ENCODE measurements at places on chromosomes 4 and X.

DNA sequence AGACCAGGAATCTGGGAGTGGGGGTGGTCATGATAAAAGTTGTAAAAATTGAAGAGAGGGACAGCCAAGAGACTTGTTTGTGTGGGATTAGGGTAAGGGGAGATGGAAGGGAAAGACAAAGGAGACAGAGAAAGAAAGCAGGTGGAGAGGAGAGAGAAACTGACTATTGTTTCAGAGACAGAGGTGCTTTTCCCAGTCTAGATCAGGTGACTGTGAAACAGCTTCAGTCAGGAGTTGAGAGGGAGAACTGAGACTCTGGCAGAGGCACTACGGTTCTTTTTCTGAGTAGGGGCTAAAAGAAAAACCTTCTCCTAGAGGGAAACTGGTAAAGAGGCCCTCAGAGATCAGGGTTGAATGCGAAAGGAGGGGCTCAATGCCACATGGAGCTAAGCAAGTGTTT lies 106.4 kb downstream of the KDR start:
- no peak for DNase-seq

DNA sequence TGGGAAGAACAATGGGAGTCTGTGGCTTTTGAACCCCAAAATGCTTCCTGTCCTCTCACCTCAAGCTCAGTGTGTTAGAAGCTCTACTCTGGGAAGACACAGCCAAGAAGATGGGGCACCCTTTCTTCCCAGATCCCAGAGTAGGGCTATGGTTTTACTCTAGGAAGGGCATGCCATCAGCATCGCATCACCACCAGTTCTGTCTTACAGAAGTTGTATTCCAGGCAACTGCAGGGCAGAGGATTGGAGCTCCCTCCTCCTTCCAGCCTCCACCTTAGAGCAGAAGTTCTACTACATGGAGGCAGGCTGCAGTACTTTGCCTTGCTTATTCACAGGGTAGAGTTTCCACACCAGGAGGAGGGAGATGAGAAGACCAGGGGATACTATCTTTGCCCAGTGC lies 18.1 kb upstream of the ZFX start:
- no peak for DNase-seq

DNA sequence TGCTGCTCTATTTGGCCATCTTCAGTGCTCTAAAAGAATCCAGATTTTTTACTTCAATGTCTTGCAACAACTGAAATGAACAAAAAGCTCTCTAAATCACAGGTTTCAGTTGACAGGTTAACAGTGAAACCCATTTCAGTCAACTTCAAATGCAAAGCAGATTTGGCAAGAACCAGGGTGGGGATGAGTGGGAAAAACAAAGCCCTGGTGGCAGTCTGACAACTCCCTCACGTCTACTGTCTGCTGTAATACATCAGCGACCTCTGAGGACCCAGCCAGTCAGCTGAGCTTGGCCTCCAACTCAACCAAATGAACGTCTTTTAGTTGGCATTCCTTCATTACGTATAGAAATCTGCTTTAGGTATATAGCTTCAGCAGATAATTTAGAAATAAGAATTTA lies 95.8 kb downstream of the COL25A1 start:
- DNase-seq = no peak

DNA sequence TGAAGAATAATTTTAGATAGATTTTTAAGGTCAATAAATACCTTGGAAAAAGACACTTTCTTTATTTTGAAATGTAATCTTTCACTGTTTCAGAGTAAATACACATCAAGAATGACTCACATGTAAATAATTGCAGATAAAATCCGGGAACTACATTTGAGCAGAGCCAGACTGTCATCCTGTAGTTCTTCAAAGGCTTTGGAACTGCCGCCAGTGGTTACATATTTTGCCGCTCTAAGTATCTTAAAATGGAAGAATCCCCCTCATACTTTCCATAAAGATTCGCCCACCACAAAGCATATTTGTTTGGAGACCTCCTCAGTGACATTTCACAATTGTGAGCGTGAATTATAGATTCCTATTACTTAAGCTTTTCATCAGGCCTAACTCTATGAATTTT lies 607.8 kb upstream of the ZFP42 start:
- DNase-seq = peak; percentile 29

GRCh38 chrX:2145692-2146367 lies 354.9 kb downstream of the DHRSX start:
- peak; percentile 37 for DNase-seq

- no peak for DNase-seq
Observed at GRCh38 chr4:47278631-47279030, 184.9 kb downstream of the COMMD8 start.

DNA sequence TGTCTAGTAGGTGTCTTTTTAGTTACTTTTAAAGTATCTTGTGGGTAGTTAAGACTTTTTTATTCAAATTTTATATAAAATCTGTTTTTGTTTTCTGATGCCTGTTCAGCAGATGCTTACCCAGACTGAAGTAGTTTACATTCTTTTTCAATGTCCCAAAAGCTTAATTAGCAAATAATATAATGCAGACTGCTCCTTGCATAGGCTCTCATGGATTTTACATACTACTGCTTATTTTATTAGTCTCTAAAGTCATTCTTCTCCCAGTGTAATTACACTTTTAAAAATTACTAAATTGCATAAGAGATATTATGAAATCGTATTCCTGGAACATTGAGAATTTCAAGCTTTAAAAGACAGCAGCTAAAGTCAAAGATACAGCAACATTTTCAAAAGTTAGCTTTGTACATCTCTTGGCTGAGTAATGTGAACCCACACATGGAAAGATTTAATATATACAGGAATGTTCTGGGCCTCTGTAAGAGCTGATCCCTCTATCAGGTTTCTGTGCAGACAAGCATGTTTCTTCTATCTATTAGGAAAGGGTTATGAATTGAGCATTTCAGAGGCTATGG lies 148.4 kb upstream of the SPRY1 start:
- no peak for DNase-seq

- DNase-seq = no peak
Observed at GRCh38 chr4:100372432-100372831, 145.4 kb downstream of the EMCN start.

DNA sequence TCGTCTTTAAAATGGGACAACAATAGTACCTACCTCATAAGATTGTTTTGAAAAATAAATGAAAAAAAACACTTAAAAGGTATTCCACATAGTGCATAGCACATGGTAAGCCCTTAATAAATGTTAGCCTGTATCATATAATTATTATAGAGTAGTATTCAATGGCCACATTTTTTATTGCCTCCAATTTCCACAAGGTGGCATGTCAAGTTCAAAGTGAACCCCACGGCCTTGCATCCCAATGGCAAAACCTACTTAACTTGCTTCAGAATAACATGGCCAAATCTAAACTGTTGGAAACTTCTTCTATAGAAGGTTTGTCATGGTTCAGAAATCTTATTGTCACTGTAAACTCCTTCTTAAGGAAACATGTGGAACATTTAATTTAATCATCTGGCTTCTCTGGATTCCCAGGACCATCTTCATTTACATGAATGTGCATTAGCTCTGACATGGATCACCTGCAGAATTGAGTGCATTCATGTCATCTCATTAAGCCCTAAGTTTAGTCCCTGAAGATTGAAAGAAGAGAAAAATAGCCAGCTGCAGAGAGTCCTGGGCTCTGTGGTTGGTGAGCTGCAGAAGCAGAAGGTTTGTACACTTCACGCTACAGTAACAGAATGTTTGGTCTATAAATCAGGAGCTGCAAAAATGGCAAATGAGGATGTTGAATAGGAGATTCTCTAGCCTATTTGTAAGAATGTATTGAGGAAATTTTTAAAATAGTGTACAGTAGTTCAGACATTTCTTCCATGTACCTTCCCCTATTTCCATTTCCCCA lies 61.0 kb downstream of the ANXA3 start:
- peak; percentile 63 for DNase-seq

DNA sequence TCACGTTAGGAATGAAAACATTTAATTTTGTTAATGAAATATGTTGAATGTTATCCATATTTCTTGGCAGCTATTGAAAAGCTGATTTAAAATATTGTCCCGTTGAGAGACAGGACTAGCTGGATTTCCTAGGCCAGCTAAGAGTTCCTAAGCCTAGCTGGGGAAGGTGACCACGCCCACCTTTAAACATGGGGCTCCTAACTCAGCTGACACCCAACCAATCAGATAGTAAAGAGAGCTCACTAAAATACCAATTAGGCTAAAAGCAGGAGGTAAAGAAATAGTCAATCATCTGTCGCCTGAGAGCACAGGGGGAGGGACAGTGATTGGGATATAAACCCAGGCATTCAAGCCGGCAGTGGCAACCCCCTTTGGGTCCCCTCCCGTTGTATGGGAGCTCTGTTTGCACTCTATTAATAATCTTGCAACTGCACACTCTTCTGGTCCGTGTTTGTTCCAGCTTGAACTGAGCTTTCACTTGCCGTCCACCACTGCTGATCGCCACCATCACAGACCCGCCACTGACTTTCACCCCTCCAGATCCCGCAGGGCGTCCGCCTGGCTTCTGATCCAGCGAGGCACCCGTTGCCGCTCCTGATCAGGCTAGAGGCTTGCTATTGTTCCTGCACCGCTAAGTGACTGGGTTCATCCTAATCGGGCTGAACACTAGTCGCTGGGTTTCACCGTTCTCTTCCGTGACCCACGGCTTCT lies 308.9 kb downstream of the GLUD2 start:
- DNase-seq = no peak

- DNase-seq = no peak
Observed at GRCh38 chr4:48409203-48409602, 67.9 kb downstream of the SLAIN2 start.

- no peak for DNase-seq
Observed at GRCh38 chrX:37765507-37765906, 14.4 kb upstream of the CYBB start.

DNA sequence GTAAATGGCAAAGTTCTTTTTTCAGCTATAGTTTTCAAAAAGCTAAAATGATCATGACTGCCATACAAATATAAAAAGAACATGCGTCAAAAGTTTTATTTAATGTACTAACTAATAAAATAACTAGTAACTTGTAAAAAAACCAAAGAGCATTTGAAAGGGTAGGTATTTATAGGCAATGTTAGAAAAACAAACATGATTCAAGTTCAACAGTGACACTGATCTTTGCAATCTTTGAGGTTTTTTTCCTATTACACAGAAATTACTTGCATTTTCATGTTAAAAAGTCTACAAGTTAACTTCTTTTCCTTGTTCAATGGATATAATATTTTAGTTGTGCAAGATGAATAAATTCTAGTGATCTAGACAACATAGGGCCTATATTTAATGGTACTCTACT lies 72.3 kb upstream of the GRID2 start:
- peak; percentile 54 for DNase-seq

GRCh38 chr4:25803720-25804225 lies 59.0 kb downstream of the SEL1L3 start:
- no peak for DNase-seq

GRCh38 chrX:14865201-14865600 lies 7.7 kb downstream of the FANCB start:
- peak; percentile 66 for DNase-seq

- peak; percentile 83 for DNase-seq
Observed at GRCh38 chr4:59553063-59553720, 1646.9 kb upstream of the ADGRL3 start.

DNA sequence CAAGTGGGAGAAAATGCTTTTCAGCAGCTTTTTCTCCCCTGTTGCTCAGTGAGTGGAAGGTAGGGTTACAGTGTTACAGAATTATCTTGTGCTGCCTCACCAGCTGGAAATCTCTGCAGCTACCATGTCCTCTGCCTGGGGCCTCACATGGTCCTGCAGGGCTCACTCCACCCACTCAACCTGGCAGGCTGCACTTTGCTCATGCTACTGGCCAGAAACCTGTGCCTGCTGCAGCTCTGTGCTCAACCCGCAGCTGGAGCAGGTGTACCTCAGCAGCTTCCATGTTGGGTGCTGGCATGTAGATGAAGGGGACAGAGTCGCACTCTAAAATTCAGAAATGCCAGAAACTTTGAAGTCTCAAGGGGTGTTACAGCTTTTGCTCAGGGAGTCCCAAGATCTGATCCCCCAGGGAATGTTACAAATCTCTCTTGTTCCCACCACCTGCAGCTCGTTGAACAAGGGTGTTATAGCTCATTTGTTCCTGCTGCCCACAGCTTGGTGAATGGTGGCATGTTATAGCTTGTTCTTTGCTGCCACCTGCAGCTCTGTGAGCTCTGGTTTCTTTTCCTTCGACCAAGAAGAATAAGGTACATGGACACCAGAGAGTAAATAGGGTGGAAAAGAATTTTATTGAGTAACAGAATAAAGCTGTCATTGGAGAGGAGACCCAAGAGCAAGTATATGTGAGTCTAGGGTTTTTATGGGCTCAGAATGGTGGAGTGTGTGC lies 845.8 kb downstream of the TECRL start:
- DNase-seq = peak; percentile 8

DNA sequence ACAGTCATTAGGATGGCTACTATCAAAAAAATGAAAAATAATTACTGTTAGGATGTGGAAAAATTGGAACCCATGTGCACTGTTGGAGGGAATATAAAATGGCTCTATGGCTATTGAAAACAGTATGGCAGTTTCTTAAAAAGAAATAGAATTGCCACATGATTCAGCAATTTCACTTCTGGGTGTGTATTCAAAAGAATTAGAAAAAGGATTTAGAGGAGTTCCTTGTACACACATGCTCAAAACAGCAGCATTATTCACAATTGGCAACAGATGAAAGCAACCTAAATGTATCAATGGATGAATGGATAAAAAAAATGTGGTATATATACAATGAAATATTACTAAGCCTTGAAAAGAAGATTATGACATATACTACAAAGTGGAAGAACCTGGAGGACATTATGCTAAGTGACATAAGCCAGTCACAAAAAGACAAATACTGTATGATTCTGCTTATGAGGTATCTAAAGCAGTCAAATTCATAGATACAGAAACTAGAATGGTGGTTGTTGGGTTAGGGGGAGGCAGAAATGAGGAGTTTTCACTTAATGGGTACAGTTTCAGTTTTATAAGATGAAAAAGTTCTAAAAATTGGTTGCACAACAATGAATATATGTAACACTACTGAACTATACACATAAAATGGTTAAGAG lies 123.2 kb downstream of the ELOVL6 start:
- no peak for DNase-seq

DNA sequence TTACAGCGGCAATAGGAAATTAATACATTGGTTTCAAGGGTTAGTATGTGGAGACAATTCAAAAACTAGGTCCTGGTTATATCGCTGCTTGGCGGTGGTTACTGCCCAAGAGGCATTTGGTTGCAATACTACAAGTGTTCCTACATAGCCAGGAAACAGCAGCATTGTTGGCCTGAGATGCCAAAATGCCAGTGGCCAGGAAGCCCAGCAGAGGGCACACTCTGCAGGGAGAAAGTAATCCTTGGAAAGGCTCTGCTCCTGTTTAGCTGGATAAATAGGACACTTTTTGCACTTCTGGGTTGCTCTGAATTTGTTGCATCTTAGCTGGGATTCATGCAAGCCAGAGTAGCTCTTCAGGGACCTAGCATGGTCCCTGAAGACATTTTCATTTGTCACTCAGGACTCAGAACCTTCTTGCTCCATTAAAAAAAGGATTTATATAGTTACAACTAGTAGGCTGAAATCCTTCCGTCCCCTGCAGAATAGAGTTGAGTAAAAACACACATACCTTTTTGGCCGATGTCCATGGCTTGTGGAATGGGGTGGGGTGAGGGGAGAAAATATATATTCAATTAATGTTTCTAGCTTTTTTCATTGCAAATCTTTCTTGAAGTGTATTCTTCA lies 8.1 kb upstream of the GPR119 start:
- peak; percentile 34 for DNase-seq

All from fibroblast of skin of back (primary cell).